Activated gamma-delta T cell (primary cell): ENCODE measurements at places on chromosomes 7 and 10.

DNA sequence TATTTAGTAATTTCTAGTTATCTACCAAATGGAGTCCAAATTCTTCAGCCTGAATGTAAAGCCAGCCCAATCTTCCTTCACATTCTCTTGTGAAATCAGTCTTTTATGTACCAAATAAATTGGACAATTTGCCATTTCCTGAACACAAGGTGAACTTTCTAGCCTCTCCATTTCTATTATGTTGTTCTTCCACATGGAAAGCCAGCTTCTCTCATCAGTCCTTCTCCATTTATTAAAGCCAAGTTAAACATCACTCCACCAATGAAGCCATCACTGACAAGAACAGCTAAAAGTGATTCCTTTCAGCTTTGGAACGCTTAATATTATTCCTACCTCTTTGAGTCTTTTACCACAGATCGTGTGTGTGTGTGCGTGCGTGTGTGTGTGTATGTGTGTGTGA is 88.4 kb downstream of the VPS41 start:
- no peak for DNase-seq

DNA sequence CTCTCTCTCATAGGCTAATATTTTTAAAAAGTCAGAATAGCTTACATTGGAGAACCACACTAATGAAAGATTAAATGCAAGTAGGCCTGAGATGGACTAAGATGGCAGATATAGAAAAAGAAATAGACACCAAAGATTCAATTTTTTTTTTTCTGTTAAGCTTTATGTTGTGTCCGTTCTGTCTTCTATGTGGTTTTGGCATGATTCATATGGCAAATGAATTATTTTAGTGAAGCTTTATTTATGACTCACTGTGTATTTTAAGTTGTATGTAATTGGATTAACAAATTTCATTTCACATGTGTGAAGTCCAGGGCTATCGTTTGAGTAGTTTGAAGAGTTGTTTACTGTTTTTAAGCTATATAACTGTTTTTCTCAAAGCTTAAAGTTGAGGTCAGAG is 214.8 kb downstream of the CAMK1D start:
- no peak for DNase-seq

DNA sequence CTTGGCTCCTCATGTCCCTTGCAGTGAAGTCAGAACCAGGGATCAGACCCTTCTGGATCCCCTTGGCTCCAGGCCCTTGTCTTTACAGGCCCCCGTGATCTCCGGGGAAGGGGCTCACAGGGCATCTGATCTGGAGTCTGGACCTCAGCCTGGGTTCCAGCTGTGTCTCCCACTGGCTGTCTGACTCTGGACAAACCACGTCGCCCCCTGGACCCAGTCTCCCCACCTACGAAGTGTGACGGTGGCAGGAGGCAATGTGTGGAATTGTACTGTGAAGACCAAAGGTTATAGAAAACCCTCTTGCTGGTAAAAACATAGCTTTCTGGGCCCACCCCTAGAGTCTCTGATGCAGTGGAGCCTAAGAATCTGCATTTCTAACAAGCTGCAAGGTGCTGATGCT is 15.5 kb upstream of the C10orf71 start:
- no peak for DNase-seq

GRCh38 chr10:103822107-103822716 is 33.2 kb downstream of the SH3PXD2A start:
- no peak for DNase-seq

DNA sequence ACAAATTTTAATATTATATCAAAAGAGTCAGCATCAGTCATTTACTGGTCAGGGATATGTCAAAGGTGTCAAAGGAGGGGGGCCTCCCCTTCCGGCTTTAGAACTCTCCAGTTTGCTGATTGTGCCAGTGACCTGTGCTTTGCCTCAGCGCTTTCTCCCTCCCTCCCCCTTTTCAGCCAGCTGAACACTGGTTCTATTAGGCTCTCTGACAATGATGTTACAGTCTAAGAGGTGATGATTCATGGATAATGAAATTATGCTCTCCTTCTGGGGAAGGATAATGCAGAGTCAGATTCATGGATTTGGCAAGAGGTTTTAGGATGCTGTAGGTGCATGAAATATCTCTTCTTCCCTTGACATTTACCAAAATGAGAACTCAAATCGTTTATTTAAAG is 6.1 kb downstream of the LRRTM3 start:
- DNase-seq: no peak

DNA sequence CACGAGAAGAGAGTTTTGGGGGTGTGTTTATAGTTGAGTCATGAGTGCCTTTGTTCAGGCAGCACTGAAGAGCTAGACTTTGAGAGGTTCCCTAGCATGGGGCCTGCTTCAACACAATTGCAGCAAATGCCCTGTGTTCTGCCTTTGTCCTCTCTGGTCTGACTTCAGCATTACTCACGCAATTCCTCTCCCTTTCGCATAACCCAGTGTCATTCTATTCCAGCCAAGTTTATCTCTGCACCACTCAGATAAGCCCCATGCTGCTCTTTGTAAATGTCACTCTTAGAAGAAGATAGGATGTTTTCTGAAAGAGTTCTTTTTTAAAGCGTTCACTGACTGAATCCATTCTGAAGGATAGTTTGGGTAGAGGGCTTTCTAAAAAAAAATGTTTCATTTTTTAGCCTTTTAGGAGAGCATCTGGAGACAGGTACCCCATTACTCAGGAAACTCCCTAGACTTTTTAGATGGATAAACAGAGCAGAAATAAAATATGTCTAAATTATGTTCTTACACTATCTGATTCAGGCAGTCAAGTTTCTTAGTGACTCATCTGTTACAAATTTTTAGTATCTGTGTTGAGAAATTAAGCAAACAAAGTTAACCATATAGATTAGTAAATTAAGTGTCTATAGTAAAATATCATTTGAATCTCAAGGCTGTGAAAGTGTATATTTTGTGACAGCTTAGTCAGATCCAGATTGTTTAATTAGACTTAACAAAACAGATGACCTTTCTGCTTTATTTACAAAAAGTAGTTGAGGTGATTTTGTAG is 318.5 kb downstream of the GPR158 start:
- DNase-seq: no peak
